ENCODE measurements at places on chromosomes 4 and X.

- no peak for DNase-seq
These were observed 22.2 kb downstream of the APBB2 start for GRCh38 chr4:41192136-41192535.

GRCh38 chrX:40174001-40174853 lies 76.5 kb upstream of the BCOR start:
- DNase-seq = no peak

GRCh38 chr4:108113229-108113628 lies 55.5 kb downstream of the LEF1 start:
- DNase-seq = no peak

DNA sequence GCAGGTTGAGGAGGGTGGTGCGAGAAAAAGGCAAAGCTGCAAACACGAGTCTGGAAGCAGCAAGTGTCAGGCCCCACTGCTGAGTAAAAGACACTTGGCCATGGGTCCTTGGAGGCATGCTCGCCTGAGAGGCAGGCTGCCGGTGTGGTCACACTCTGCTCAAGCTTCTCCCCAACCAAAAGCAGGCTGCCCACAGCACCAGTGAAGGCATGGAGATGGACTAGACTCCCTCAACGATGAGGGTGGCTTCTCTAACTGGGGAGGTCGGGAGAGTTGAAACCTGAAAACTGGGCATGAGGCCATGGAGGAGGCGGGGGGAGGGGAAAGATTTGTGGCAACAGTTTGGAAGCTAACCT lies 86.5 kb downstream of the ATG4A start:
- no peak for DNase-seq

GRCh38 chrX:111662292-111662691 lies 18.7 kb upstream of the ALG13 start:
- DNase-seq = no peak

GRCh38 chr4:53905941-53906377 lies 158.4 kb downstream of the CHIC2 start:
- DNase-seq = no peak

DNA sequence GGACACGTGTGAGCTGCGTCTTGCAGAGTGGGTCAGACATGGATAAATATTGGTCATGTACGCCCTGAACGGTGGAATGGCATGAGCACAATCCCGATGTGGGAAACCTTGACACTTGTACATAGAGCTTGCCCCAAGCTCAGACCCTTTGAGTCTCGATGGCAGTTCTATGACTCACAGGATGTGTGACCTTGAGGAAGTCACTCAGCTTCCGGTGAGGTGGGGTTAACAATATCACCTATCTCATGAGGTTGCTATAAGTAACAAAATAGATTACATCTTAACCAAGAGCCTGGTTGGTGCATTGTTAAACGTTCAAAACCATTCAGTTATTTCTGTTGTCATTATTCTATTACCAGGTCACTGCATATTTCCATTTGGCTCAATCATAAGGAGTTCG lies 109.1 kb upstream of the TBL1X start:
- no peak for DNase-seq

DNA sequence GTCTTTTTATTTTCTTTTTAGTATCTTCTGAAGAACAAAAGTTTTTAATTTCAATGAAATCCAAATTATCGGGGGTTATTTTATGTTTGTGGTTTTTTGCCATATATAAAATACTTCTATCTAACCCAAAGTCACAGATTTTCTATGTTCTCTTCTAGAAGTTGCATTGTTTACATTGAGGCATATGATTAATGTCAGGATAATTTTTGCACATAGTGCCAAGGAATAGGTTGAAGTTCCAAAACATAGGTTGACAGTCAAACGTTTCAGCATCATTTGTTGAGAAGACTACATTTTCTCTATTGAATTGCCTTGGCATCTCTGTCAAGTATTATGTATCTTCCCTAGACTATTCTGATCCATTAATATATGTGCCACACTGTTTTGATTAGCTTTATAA lies 64.5 kb downstream of the ANKRD17 start:
- DNase-seq = no peak

GRCh38 chr4:104983615-104984179 lies 163.0 kb upstream of the TET2 start:
- DNase-seq = no peak

GRCh38 chr4:155608225-155608885 lies 58.3 kb upstream of the GUCY1A1 start:
- DNase-seq = no peak

DNA sequence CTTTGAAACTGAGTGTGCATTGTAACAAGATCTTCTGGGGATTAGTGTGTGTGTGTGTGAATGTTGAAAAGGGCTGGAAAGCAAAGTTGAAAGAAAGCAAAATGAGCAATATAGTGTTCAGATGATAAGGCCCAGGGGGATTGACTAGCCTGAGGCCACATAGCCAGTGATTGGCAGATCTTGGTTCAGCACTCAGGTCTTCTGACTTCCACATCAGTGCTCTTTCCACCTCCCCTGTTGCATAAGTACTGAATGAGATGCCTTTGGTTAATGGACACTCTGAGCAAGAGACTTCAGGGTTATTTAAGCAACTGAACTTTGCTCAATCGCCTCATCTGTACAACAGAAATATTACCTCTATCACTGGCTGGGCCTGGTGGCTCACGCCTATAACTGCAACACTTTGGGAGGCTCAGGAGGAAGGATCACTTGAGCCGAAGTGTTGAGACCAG lies 120.4 kb downstream of the TMEM164 start:
- DNase-seq = no peak

GRCh38 chr4:56860781-56861180 lies 39.3 kb upstream of the SPINK2 start:
- DNase-seq = no peak

DNA sequence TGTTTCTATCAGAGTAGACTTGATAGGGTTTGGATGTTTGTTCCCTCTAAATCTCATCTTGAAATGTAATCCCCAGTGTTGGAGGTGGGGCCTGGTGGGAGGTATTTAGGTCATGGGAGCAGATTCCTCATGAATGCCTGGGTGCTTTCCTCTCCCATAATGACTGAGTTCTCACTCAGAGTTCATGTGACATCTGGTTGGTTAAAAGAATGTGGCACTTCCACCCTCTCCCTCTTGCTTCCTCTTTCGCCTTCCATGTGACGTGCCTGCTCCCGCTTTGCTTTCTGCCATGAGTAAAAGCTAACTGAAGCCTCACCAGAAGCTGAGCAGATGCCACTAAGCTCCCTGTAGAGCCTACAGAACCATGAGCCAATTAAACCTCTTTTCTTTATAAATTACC lies 47.3 kb upstream of the SRPX start:
- DNase-seq = no peak

GRCh38 chr4:7595934-7596461 lies 161.3 kb upstream of the PSAPL1 start:
- DNase-seq = no peak

- no peak for DNase-seq
These were observed 52.4 kb upstream of the PRDM8 start for GRCh38 chr4:80144676-80145470.

DNA sequence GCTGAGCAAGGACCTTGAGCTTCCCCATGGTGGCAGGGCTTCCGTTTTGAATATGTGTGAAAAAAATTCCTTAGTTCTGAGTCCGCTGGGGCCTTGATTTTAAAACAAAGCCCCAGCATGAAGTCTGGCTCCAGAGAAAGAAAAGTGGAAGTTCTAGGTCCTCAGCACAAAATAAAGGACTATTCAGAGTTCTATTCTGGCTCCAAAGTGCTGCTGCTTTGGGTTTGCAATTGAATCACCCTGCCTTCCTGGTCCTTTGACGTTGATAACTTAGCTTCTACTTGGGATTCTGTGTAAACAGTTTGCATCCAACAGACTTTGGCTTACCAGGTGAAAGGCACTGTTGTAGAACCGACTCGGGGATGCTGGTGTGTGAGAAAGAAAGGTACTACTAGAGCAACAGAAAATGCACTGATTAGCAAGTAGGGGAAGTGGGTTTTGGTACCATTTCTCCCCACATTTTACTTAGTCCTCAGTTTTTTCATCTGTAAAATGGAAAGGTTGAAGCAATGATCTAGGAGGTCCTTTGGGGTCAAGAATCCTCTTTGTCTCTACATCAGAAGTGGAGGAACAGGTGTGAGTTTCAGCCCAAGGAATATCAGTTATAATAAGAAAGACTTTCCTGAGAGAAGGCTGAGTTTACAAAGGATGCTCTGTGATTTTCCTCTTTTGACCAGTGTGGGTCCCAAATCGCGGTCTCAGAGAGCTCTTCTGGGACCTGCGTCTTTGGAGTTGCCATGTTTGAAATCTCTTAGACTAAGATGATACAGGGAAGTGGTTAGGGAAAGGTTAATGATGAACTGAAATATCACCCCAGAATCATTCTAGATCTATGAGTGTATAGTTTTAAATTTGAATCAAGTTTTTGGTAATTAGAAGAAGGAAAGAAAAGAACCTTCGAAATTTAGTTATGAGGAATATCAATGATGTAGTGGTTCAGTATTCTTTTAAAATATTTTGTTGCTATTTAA lies 28.2 kb downstream of the IGFBP7 start:
- no peak for DNase-seq

DNA sequence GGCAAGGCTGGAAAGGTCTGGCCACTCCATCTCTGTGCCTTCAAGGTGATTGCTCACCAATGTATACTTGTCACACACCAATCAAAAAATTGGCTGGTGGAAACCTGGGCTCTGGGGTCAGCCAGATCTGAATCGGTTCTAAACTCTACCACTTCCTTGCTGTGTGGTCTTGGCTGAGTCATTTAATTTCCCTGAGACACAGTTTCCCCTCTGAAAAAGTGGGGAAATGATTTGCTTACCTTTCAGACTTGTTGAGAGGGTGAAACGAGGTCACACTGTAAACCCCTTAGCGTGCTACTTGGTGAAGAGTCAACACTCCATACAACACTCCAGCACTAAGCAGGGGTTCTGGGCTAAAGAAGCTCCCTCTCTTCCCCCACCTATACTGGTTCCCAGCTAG lies 252.3 kb upstream of the ZIC3 start:
- no peak for DNase-seq

- no peak for DNase-seq
These were observed 1127.8 kb upstream of the PRKX start for GRCh38 chrX:4841216-4841745.

DNA sequence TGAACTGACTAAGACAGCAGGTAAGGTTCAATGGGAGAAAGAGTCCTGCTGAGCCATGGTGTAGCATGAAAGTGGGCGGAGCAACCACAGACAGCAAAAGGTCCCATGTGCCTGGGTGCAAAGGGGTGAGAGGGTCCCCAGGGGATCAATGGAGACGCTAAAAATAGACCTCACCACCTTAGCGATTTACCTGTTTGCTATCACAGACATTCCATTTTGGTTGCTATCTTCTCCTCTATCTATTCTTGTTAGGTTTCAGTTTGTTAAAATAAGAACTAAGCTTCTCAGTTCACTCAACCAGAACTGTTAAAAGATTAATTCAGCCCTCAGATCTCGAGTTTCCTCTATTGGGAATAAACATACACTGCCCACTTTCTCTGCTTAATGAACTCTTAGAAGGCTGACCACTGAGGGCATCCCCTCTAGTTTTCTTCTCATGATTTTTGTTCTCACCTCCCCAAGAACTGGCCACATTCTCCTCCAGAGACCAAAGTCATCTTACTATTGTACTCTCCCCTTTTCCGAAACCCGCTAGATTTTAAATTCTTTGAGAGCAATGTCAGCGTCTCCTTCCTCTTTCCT lies 136.7 kb downstream of the PARM1 start:
- no peak for DNase-seq

DNA sequence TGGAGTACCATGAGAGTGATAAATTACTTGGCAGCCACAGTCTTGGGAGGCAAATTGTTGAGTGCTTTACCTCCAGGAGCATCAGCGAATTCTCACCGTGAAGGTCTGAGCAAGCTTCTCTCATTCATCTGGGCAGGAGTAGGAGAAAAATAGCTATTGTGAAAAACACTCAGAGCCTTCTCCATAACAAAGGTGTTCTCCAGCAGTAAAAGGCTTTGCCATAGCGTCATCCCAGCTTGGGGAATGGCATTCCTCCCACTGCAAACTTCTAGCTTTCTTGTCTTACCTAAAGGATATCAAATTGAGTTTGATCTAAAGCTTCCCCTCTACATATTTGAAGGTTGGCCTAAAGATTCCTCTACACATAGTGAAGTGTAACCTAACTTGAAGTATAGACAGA lies 29.8 kb upstream of the MAGEA11 start:
- no peak for DNase-seq

GRCh38 chr4:175530655-175531054 lies 281.4 kb downstream of the GPM6A start:
- no peak for DNase-seq

DNA sequence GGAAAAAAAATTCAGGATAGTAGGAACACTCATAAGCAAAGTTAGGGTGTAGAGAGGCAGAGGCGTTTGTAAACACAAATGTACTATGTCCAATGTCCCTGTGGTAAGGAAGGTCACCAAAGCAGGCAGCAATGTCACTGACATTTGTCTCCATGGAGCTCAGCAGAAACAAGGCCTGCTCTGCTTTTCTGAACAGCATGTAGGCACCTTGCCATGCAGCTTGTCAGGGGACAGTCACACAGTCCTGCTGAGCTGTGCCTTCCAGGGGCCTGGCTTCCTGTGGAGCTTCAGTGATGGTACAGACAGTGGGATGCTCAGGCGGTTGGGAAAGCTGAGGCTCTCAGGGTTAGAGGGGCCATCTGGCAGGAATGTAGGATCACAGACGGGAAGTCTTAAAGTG lies 74.5 kb upstream of the HS3ST1 start:
- DNase-seq = no peak

- no peak for DNase-seq
These were observed 67.0 kb upstream of the FAT1 start for GRCh38 chr4:186790630-186791029.

GRCh38 chr4:10128761-10129160 lies 12.2 kb upstream of the WDR1 start:
- DNase-seq = no peak

- no peak for DNase-seq
These were observed 158.8 kb downstream of the TECRL start for GRCh38 chr4:64250488-64250887.

GRCh38 chr4:92387459-92388069 lies 83.8 kb downstream of the GRID2 start:
- DNase-seq = no peak

- DNase-seq = no peak
These were observed 36.0 kb downstream of the SORBS2 start for GRCh38 chr4:185775792-185776555.

DNA sequence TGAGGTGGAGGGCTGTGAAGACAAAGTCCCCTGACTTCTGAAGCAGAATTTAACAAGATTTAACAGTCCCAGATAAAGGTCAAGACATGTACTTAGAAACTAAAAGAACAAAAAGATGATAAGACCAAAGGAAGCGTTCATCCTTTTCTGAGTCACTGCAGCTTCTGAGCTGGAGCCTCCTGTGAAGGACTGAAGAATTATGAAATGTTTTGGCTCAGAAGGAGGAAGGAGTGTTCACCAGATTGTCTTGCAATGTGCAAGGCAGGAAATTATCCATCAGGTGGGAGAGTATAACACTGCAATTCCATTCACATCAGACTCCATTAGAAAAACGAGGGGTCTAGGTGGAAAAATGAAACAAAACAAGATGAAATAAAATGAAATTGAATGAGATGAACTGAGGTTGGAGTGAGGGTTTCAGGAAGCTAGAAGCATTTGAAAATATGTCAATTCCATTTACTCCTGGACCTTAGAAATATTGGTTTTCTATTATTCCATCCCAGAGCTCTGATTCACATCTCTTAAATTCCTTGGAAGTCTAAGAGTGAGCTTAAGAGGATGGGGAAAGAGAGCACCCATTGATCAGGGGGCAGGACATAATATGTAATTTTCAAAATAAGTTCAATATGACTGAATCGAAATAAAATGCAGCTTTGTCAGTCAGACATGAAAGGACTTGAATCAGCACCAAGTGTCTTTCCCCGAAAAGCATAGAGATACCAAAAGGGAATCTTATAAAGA lies 186.1 kb upstream of the LNX1 start:
- no peak for DNase-seq

GRCh38 chr4:79050541-79050880 lies 111.3 kb upstream of the PAQR3 start:
- DNase-seq = no peak
